ENCODE measurements at places on chromosomes 13 and 19.
A peak's percentile ranks its signal among the peaks of the same experiment; 100 is the strongest.

- DNase-seq = no peak
These were observed 765.6 kb downstream of the DIAPH3 start for GRCh38 chr13:59398127-59398526.

DNA sequence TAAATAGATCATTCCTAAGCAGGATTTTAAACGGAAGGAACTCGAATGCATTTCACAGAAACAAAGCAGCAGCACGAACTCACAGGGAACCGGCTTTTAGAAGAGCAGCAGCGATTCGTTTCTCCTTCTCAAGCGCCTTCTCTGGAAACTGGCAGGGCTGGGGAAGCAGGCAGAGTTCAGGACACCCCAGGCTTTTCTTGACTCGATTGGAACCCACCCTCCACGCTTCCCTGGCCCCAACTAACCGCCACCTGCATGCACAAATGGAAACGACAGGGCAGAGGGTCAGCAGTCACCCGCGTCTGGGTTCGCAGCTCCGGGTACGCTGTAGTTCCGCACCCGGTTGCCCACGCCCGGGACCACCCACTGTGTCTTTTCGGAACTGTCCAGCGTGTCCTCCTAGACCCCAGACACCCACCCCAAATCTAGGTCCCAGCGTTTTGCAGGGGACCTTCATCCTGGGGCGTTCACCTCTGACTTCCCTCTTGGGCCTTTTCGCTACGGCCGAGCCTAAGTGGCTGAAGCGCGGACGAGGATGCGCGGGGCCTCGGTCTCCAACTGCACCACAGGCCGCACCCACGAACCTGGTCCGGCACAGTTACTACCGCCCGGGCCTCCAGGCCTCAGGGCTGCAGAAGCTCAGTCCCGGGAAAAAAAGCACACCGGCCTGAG is 500 bp downstream of the ZFP30 start:
- DNase-seq = no peak

GRCh38 chr13:23744315-23744714 is 144.9 kb downstream of the MIPEP start:
- no peak for DNase-seq

DNA sequence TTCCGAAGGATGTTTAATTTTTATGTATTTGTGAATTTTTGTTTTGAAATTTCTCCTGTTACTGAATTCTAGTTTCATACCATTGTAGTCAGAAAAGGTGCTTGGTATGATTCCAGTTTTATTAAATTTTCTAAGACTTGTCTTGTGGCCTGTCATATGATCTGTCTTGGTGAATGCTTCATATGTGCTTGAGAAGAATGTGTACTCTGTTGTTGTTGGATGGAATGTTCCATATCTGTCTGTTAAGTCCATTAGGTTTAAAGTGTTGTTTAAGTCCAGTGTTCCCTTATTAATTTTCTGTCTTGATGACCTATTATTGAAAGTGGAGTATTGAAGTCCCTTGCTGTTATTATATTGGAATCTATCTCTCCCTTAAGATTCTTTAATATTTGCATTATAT is 273.9 kb downstream of the ATP8A2 start:
- DNase-seq = no peak

DNA sequence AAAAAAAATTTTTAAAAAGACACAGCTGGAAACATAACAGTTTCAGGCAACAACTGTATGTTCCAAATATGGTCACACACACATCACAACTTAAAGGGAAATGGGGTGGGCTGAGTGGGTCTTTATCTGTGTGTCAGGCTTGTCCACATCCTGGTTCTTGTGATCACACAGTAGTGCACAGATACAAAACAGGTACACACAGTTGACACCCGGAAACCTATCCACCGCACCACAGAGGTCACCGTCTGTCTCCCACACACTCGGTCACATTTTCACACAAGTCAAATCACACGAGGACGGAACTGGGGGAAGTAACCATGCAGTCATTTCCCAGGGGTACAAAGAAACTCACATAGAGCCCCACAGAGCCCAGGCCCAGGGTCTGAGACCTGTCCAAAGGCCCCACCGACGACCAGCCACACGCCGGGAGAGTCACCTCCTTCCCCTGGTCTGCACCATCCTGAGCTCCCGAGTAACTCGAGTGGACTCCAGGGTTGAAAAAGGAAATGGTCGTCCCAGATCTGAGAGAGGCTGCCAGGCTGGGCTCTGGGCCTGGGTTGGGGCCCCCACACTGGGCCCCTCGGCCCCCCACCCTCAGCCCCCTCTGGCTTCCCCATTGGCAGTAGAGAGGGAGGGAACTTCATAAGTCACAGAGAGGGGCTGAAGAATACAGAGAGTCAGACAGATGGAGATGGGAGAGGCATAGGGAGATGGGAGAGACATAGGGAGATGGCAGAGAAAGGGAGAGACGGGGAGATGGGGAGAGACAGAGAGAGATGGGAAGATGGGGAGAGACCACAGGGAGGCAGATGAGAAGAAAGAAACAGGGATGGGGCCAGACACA is 1.3 kb upstream of the PPAN start:
- DNase-seq = no peak

- DNase-seq = no peak
These were observed 14.2 kb downstream of the FCAR start for GRCh38 chr19:54888239-54888638.

DNA sequence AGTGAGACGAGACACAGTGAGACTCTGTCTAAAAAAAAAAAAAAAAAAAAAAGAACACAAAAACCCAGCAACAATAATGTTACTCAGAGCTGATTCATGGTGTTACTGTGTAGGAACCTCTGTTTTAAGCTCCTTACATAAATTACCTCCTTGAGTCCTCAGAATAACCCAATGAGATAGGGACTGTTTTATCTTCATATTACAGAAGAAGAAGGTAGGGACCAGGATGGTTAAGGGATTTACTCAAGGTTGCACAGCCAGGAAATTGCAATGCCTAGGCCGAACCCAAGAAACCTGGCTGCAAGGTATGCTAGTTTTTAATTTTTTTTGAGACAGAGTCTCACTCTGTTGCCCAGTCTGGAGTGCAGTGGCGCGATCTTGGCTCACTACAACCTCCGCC is 1.5 kb upstream of the DAND5 start:
- no peak for DNase-seq

DNA sequence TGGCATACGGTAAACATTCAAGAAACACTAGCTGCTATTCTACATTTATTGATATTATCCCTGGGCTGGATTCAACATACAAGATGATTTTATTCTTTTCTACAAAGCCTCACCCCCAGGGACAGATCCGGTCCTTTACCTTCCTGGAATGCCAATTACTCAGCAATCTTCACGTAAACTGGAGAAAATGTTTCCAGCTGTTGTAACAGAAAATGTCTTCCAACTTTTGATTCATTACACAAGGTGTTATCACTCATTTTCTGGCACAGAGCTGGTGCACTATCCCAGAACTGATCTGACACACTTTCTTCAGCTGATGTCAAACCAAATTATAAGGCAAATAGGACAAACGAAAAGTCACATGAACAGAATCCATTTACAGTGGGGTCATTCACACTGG is 33.1 kb downstream of the DCLK1 start:
- no peak for DNase-seq

GRCh38 chr19:42271861-42272534 is 2.9 kb downstream of the CIC start:
- no peak for DNase-seq

DNA sequence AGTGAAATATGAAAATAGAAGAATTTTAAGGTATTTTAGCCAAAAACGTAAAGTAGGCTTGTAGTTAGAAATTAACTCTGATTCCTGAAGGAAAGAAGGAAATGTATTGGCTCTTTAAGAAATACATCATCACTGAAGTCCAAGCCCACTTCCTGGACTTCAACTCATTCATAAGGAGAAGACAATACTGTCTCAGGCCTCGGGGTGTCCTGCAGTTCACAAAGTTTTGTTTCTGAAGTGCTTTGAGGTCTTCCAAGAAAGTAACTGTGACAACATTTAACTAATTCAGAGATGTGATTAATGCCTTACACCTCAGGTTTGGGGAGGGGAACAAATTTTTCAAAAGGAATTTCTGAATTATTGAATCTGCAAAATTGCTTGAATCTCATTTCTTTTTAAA is 65.8 kb upstream of the STARD13 start:
- DNase-seq = no peak

DNA sequence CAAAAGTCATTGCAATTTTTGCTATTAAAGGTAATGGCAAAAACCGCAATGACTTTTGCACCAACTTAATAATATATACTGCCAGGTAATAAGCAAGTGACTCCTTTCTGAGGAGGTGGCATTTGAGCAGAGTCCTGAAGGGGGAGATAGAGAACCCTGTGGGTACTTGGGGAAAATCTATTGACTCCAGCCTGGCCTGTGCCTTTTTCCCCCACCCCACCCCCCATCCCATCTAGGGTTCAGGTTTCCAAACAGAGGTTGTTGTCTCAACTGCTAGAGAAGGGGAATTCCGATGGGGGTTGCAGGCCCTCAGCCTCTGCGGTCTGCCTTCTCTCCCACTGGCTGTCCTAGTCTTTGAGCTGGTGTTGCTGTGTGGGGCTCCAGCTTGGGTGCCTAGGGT is 11.5 kb downstream of the S1PR2 start:
- no peak for DNase-seq

DNA sequence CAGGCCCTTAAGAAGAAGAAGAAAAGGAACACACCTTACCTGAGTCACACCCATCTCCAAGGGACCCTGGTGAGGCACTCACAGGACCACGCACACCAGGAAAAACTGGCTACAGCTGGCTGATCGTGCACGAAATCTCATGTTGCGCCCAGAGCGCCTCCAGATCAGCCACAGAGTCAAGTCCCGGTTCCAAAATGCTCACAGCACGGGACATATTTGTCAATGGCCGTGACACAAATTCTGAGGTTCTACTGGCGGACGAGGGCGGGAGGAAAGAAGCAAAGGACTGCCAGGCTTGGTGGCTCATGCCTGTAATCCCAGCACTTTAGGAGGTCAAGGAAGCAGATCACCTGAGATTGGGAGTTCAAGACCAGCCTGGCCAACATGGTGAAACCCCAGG is 21.5 kb downstream of the SH3GL1 start:
- DNase-seq = no peak

DNA sequence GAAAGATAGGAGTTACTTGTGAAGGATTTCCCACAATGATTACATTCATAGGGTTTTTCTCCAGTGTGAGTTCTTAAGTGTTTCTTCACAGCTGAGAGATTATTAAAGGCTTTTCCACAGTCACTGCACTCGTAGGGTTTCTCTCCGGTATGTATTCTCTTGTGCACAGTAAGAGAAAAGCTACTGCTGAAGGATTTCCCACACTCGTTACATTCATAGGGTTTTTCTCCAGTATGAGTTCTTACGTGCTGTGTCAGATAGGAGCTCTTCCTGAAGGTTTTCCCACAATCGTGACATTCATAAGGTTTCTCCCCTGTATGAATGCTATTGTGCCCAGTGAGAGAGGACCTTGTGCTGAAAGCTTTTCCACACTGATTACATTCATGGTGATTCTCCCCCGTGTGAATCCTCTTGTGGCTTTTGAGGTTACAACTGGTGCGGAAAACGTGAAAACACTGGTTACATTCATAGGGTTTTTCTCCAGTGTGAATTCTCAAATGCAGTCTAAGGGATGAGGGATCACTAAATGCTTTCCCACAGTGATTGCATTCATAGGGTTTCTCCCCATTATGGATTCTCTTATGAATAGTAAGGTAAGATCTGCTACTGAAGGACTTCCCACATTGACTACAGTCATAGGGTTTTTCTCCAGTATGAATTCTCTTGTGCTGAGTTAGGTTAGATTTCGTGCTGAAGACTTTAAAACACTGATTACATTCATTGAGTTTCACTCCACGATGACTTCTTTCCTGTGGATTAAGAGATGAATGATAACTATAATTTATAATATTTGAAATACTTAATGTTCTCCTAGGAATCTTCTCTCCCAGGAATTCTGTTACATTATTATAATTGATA is 20.6 kb downstream of the ZNF558 start:
- no peak for DNase-seq

- DNase-seq = no peak
These were observed 6.4 kb upstream of the CACTIN start for GRCh38 chr19:3632739-3633558.

GRCh38 chr13:56735537-56735942 is 405.2 kb upstream of the PRR20A start:
- DNase-seq = no peak

DNA sequence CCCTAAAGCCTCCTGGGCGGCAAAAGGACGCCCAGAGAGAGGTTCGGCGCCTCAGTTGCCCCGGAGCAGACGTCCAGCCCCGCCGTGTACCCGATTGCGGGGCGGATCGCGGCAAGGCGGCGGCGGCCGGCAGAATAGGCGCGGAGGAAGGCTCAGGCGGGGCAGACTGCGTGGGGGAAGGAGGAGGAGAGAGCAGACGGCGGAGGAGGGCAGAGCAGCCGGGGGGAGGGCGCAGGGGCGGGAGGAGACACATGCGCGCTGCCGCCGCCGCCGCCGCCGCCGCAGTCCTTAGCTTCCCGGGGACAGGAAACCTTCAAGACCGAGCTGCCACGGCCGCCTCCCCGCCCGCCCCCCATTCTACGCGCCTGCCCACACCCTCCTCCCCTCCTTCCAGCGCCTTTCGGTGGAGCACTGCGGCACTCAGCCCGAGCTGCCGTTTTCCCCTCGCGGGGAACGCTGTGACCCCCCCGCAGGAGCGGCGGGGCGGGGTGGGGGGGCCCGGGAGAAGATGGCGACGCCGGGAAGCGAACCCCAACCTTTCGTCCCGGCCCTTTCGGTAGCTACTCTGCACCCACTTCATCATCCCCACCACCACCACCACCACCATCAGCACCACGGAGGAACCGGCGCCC is at the start of gene LRCH1:
Gene LRCH1 (plus strand): TSS at position 282 of the 632 bp plus-strand sequence. CDS start 227 bp downstream, at position 509.
- peak; percentile 83 for DNase-seq

DNA sequence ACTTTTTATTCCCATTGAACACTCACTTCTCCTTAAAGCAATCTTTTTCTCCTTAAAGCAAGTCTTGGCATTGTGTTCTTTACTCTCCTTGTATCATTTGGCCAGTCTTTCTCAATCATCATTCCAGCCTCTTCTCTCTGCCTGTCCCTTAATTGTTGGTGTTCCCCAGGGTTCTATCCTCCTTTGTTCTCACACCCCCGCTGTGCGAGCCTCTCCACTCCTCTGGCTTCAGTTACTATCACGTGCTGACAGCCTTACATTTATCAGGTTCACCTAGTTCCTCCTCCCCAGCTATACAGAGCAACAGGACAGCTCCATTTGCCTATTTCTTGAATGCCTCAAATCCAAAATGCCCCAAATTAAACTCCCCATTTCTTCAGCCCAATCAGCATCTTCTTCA is 24.6 kb downstream of the CYSLTR2 start:
- DNase-seq = no peak
